Thoracic aorta (tissue), 2 donors: ENCODE measurements at places on chromosomes 3 and 15. TPM values are rescaled to one million over a fixed set of nuclear protein-coding genes. Genes with fewer than 3 reads are reported as not detected.

Gene SAMMSON
- 25.3 TPM for total RNA-seq

DNA sequence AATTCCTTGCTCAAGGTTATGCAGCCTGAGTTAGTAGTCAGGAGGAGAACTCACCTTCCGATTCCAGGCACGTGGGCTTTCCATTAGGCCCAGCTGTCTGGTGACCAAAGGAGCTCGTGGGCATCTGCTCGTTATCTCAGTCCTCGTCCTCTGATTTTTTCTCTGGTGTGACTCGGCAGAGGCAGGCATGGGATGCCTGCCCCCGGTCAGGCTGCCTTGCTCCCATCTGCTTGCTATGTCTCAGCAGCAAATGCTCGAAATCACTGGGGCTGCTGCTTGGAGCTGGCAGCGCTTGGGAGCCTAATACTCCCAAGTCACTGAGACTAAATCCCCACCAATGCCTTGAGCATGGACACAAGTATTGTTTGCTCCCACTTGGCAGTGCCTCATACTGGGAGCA, 84.5 kb upstream of the NMNAT3 start:
- no peak overlapping the region for H3K4me3 ChIP-seq
- DNase-seq, result no peak
- H3K27me3 ChIP-seq, result no peaks in the 10 kb centered on the region
- no peaks in the 10 kb centered on the region for H3K4me1 ChIP-seq

DNA sequence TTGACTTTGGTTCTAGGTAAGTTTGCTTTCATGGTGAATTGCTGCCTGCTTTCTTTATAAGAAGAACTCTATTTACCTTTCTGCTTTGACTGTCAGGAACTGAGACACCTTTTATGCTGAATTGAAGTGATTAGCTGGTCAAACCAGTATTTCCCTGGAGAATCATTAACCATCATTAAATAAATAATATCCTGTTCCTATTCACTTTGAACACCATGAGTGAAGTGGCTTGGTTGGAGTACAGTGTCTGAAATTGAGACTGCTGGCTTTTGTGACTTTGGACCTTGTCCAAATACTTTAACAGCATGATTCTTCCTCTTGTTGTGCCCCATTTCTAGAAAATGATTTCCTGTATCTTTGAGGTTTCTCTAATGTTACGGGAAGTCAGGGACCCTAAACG, 5.6 kb upstream of the TMEM62 start:
- no peak overlapping the region for H3K27ac ChIP-seq
- H3K4me3 ChIP-seq, result no peak overlapping the region
- H3K4me1 ChIP-seq, result peaks cover 1% of the 10 kb centered on the region
- DNase-seq, result no peak
- no peaks in the 10 kb centered on the region for H3K27me3 ChIP-seq

Gene TGFBR2
- total RNA-seq, result 250 TPM

Gene BDH1
- total RNA-seq, result 5.3 TPM

Gene CTXN2
- not detected for total RNA-seq

Gene TUSC7
- total RNA-seq, result not detected

- H3K27ac ChIP-seq, result peak overlapping the region; percentile 86
- H3K4me1 ChIP-seq, result peaks cover 9% of the 10 kb centered on the region
- peak overlapping the region; percentile 84 for H3K4me3 ChIP-seq
Observed at GRCh38 chr15:40894681-40895448, 615 bp downstream of the VPS18 start.

Gene RASGRP1
- total RNA-seq, result 1.6 TPM

Gene GOLGA6C
- not detected for total RNA-seq
